Stimulated activated CD4-positive, alpha-beta T cell treated with anti-CD3 and anti-CD28 coated beads, Interleukin-1b, Interleukin-23, amount 100 ng/mL, for 1 hour (primary cell): ENCODE measurements at places on chromosomes 3 and 15.

DNA sequence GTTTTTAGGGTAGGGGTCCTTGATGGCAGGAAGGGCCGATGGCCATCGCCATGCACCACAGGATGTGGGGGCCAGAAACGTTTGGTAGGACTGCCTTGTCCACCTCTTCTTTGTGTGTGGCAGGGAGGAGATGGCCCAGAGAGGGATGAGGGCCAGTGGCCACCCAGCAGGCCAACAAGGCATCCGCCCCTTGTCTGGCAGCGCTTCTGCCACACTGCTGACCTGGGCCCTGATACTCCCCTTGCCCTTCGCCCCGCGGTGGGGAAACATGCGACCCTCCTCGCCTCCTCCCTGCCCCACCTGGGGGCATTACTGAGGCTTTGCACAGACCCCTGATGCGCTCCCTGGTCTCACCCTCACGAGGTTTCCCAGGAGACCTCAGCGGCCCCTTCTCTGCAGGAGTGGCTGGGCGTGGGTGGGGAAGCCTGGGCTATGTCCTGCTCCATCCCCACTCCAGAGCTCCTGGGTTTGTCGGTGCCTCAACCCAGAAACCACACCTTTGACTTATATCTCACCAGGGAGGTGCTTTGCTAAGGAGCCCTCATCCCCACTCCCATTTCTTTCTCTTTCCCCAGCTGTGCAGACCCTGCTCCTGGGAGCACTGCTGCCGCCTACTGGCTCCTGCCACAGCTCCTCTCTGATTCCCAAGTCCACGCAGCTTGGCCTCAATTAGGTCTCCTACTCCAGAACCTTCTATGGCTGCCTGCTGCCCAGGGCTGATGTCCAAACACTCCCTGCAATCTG, 38.7 kb downstream of the FEM1B start:
- no peak for DNase-seq

- no peak for DNase-seq
Observed at GRCh38 chr15:93166675-93167074, 77.7 kb upstream of the RGMA start.

GRCh38 chr3:140206196-140207040, 271.4 kb downstream of the CLSTN2 start:
- no peak for DNase-seq

DNA sequence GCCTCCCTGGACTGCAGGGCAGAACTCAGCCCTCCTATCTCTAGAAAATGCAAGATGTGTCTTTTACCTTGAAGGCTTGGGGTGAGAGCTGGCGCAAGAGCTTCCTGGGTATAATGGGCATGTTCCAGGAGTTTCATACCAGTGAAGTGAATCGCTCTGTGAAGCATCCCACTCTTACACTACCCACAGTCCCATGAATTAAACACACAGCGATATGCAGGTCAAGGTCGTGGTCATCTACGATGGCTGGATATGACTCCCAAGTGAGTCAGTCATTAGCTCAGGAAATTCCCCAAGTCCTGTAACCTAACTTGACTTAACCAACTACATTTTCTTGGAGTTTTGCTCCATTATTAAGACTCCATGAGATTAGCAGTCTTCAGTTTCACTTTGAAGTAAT, 439.7 kb downstream of the NTRK3 start:
- no peak for DNase-seq

GRCh38 chr3:140765246-140765645, 87.4 kb downstream of the TRIM42 start:
- no peak for DNase-seq

DNA sequence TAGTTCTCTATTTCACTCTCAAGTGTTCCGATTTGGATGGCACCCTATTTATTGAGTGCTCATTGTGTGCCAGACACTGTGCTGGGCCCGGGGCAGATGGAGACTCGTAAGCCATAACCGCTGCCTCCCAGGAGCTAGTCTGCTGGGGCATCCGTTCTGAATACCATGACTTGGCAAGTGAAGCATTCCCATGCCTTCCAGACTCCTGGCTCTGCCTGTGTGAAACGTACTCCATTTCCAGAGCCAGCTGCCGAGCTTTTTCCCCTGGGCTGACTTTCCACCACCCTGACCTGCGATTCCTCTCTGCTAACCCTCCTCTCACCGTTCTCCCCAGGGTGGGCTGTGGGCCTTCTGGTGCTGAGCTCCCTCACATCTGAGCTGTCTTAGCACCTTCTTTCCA, 303.1 kb upstream of the CTDSPL start:
- no peak for DNase-seq

DNA sequence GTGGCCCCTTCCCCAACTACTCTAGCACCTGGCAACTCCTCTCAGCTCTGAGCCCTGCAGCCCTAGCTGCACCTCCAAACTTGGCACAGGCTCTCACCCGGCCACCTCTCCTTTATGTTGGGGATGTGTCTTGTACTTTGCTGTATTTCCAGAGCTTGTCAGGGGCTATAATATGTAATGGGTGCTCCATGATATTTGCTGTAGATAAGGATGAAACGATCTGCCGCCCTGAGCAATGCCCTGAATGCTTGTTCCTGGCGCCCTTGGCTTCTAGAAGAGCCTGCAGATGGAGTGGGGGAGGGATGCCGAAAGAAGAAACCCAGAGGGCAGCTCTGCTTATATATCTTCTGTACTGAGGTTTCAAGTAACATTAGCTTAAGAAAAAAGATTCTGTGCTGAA, 35.9 kb upstream of the ZBTB38 start:
- no peak for DNase-seq

DNA sequence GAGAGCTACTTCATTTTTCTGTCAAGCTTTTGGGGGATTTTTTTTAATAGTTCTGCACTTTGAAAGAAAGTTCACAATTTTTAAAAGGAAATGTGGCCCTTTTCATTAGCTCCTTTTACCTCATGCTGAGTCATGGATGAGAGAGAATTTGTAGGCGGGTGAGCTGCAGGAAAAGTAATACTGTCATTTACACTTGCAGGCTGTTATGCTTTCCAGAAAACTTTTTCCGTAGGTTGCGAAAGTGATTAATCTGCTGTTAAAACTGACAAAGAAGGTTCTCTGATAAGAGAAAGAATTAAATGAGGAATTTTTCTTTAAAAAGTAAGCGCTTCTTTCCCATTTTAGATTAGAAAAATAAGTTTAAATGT, 430.2 kb downstream of the LPP start:
- no peak for DNase-seq

GRCh38 chr15:81211376-81211775, 14.7 kb downstream of the IL16 start:
- DNase-seq, result no peak

GRCh38 chr3:141436180-141436579, 50.6 kb upstream of the RASA2 start:
- DNase-seq, result no peak

DNA sequence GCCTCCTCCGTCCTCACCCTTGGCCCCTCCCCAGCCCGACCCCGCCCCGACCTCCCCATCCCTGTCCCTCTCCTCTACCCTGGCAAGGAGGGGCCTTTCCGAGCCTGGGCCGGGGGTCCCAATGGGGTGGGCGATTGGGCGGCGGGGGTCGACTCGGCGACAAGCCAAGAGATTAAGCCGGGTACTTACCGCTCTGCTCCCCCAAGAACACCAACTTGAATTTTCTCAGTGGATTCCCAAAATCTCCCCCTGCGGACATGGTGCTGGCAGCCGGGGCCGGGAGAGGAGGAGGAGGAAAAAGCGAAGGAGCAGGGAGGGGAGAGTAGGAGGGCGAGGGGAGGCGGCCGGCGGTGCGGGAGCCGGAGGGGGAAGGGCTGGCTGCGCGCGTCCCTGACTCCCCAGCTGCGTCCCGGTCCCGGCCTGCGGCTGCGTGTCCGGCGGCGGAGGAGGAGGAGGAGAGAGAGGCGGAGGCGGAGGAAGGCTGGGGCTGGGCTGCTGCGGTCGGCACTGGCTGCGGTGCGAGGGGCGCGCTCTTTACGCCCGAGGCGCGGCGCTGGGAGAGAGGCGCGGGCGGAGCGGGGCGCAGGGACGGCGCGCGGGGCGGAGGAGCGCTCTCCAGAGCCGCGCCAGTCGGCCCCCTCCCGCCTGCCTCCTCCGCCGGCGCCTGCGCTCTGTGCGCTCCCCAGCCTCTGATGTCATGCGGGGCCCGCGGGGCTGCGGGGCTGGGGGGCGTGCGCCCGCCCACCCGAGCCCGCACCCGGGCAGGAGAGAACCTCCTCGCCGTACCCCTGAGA, at the start of gene RAB6B:
TSS of gene RAB6B (minus strand) at position 675 of the 794 bp plus-strand sequence. CDS start at position 259, 416 bp downstream.
- DNase-seq, result no peak

- DNase-seq, result no peak
Observed at GRCh38 chr15:33729653-33730052, 238.6 kb upstream of the CHRM5 start.

GRCh38 chr3:22244761-22245521, 493.9 kb upstream of the ZNF385D start:
- DNase-seq, result no peak

DNA sequence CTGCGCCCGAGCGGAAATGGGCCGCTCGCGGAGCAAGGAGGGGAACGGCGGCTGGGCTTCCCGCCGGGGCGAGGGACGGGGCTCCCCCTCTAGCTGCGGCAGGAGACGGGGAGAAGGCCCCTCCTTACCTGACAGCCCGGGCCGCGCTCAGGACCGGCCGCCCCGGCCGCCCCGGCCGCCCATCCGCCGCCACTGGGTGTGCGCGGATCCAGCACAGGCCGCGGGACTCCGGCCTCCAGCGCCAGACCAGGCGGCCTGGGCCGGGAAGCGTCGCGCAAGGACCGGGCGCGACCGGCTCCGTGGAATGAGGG, 296 bp downstream of the TPRA1 start:
- no peak for DNase-seq
